Inflammatory macrophage treated with lipopolysaccharide for 4 hours (primary cell): ENCODE measurements at places on chromosomes 7 and 10.

DNA sequence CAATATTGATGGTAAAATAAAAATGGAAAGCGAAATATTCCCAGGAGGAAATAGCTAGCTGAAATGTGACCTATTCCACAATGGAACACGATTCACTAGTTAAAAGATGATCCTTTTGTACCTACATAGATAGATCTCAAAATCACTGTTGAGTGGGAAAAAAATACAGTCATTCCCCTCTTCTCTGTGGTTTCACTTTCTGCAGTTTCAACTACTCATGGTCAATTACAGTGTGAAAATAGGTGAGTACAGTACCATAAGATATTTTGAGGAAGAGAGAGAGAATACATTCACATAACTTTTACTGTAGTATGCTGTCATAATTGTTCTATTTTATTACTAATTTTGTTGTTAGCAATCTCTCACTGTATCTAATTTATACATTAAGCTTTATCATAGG is 56.0 kb upstream of the COL13A1 start:
- DNase-seq: no peak

DNA sequence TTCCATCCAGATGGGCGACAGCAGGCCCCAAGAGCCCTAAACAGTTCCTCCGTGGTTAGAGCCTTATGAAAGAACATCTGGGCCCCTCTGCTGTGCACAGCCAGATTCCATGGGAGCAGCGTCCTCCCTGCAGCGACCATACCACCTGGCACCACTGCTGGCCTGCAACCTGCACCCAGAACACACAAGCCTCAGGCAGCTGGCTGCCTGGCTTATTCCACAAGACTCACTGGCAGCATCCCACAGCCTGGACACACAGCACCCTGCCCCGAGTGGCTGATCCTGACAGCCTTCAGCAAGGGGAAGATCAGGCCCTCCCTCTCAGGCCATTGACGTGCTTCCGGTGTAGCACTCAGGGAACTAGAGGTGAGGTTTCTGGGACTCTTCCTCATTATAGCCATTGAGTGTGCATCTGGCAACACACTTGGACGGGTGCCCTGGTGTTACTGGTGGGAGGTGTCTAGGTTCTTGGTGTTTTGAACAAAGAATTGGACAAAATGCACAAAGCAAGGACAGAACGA is 33.7 kb upstream of the ERCC6 start:
- DNase-seq: no peak

GRCh38 chr10:14389981-14390590 is 59.4 kb upstream of the FRMD4A start:
- no peak for DNase-seq

- DNase-seq: peak; percentile 57
Observed at GRCh38 chr10:70786799-70787415, 1.7 kb upstream of the TBATA start.

GRCh38 chr7:126026421-126027088 is 1096.9 kb upstream of the POT1 start:
- DNase-seq: no peak

GRCh38 chr7:117216436-117217069 is 106.3 kb downstream of the WNT2 start:
- DNase-seq: no peak

DNA sequence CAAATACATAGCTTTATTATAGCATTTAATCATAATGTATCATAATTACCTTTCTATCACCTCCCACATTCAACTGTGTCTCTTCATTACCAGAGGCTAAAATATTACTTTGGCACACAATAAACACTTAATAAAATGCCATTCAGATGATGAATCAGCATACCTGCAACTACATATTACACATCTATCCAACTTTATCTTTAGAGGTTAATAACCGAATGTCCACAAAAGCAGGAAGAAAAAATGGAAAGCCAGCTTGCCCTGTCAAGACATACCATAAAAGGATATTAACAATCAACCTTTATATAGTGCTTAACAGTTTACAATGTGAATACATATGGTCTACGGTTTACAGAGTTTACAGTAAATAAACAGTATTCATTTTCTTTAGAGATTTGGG is 12.7 kb downstream of the CACUL1 start:
- DNase-seq: no peak

DNA sequence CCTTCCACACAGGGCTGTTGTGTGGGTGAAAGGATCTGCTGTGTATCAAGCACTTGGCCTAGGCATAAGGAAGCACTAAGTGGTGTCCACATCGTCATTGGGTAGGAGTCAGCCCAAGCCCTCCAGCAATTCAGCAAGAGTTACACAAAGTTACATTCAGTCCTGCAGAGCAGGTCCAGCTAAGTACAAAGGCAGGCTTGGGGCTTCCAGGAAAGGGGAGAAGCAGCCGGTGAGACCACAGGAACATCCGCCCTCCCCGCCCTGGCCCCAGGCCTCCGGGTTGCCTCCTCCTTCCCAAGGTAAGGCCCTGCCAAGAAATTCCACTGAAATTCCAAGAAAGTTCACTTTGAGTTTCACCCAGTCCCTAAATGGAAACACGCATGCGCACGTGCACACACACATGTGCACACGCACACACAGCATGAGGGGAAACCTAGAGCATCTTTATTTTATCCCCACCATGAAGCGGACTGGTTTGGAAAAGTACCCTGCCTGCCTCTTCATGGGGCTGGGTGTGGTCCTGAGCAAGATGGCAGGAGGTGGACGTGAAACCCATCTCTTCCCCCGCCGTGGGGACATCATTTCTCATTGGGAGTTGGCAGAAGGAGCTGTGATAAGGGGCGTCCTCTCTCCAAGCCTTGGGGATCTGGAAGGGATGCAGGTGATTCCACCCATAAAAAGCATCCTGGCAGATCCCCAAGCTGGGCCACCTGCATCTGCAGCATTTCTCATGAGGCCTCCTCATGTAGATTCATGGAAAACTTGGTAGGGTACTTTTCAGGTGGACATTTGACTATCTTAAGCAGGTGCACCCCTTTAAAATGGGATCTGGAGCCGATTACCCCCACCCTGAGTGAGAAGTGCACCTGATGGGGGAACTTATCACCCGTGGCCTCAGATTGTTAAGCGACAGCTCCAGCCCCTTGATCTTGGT is 69.1 kb upstream of the NANOS1 start:
- peak; percentile 27 for DNase-seq

GRCh38 chr10:103555325-103555649 is 61.8 kb downstream of the NEURL1 start:
- no peak for DNase-seq

GRCh38 chr10:62694537-62695126 is 109.9 kb upstream of the ADO start:
- no peak for DNase-seq

GRCh38 chr10:14889318-14889717 is 10.7 kb downstream of the SUV39H2 start:
- no peak for DNase-seq

- no peak for DNase-seq
Observed at GRCh38 chr10:26987851-26988250, 112.4 kb downstream of the ANKRD26 start.

DNA sequence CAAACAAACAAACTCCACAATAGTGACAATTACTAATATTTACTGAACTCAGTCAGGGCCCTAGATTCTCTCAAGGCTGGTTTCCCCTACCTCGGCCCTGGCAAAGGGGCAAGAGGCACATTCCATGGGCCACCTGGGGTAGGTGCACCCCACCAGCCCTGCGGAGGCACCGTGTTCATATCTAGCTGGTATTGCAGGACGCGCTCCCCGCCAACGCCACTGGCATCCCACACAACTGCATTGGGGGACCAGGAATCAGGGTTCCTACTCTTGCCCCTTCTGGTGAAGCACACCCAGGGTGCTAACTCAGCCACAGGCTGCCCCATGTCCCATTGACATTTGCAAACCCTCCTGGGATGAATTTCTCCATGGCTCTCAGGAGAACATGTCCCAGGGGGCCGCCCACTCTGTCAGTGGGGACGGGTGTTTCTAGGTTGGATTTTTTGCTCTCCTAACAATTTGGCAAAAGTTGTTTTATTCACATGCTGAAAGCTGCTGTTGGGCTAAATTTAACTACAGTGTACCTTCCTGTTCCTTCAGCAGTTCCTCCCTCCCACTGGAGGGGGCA is 76.7 kb downstream of the ZRANB1 start:
- peak; percentile 1 for DNase-seq

GRCh38 chr10:124550293-124551034 is 88.8 kb downstream of the LHPP start:
- DNase-seq: no peak

GRCh38 chr7:23662124-23662983 is 17.6 kb upstream of the FAM221A start:
- no peak for DNase-seq

DNA sequence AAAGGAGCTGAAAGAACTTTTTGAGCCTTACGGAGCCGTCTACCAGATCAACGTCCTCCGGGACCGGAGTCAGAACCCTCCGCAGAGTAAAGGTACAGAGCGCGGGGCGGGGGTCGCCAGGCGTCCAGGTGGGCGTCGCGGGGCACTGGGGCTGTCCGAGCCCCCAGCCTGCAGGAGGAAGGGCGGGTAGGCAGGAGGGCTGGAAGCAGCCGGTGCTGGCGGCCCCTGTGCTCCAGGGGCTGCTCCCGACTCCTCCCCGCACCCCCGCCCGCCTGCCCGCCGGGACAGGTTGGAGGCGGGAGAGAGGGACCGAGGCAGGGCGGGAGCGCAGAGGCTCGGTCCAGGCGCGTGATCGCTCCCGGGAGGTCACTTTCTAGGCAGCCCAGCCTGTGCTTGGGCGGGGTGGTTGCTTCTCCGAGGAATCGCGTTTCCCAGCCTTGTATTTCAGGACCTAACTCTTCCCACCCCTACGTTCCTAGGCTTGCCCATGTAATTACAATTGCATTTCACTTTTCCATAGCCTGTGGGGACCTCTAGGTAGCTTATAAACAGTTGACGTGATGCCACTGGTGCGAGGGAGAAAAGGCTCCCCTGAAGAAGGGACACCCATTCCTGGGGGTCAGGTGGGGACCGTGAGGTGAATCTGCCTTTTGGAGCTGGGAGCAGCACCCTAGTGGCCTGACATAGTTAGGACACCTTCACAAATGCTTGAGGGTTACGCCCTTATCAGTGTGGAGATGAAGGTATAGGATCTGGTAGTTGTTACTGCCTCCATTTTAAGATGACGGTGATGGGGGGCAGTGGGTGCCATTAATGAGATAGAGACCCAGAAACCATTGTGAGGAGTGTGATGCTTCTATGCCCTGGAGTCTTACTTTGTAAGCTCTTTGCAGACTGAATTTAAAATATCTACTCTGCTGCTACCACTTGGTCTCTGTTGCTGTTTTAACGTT is 148.2 kb downstream of the CELF2 start:
- DNase-seq: peak; percentile 69

DNA sequence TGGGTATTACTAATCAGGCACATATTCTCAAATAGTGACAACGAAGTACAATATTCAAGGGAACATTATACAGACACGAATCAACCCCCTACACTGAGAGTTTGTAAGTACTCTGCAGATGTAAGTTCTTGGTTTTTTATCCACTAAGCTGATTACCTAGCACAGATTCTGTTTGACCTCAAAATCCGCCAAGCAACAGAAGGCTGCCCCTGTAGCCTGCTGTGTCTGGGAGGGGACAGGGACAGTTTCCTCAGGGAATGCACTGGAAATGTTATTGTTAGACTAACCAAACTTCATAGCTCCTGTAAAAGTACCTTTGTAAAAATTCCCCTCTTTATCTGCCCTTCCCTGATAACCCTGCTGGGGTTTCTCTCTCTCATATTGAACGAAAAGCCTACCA is 45.2 kb upstream of the ZRANB1 start:
- DNase-seq: no peak

- no peak for DNase-seq
Observed at GRCh38 chr7:117992635-117993376, 119.6 kb upstream of the CTTNBP2 start.

DNA sequence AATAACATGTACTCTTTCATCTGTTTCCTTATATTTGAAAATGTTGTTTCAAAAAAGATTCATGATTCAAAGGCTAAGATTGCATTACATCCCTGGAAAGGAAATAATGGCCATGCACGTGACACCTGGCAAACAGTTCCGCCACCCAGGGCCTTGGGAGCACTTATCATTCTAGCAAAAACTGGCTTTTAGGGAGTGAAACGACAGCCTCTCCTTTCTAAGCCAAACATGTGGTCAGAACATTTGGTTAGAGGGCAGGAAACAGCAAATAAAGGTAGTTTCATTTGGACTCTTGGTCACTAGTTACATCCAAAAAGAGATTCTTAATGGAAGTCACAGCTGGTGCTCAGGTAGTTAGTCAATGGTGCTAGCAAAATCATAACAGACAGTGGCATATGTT is 83.5 kb downstream of the FAS start:
- no peak for DNase-seq
